ENCODE measurements at places on chromosomes 6 and 20.

DNA sequence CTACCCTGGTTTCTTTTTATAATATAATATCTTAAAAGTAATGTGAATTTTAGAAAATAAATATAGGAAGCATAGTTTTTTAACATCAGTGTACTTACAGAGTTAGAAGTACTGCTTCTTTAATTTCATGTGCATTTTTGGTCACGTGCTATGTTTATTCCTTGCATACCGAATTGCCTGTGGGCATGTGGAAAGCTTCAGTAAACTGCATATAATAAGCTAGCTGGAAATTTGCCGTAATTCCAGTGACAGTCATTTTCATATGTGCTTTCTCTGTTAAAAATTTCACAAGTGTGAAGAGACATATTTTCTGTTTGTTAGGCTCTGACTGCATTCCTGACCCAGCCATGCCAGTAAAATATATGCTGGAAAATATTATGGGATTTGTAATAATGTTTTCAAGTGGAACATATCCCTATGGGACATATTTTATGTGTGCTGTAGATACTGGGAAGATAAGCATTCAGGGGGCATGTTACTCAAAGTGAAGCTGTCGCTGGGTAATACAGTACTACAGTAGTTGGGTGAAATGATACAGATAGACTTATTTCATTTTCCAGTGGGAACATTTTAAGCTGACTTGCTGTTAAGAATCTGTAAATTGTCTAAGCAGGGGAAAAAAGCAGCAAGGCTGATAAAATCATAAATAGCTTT is 616.7 kb downstream of the FRK start:
- DNase-seq, result no peak

GRCh38 chr6:90820436-90820835 is 233.6 kb upstream of the MAP3K7 start:
- no peak for DNase-seq

- no peak for DNase-seq
Observed at GRCh38 chr20:25103526-25103925, 21.6 kb upstream of the VSX1 start.

GRCh38 chr6:21715180-21715579 is 121.6 kb downstream of the SOX4 start:
- no peak for DNase-seq

DNA sequence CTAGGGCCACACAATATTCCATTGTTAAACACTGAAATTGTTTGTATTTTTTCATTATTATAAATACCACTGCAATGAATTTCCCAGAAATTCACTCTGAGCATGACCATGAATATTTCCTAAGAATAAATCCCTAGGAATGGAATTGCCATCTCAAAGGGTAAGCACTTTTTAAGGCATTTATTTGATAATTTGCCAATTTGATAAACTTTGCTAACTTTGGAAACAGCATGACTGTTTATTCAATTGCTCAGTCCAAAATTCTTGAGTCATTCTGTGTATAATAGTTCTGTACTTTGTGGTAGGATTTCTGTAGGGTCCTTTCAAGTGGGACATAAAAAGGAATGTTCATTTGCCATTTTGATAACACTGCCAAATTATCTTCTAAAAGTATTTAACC is 44.2 kb upstream of the TOX2 start:
- DNase-seq, result no peak

- no peak for DNase-seq
Observed at GRCh38 chr6:38378801-38379200, 260.9 kb downstream of the BTBD9 start.

DNA sequence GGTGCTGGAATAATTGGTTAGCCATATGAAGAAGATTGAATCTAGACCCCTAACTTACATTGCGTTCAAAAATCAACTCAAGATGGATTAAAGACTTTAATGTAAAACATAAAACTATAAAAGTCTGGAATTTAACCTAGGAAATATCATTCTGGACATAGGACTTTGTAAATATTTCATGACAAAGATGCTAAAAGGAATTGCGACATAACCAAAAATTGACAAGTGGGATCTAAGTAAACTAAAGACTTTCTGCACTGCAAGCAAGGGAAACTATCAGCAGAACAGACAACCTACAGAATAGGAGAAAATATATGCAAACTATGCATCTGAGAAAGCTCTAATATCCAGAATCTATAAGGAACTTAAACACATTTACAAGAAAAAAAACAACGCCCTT is 45.5 kb upstream of the SLC35F1 start:
- no peak for DNase-seq

GRCh38 chr6:105667056-105667455 is 264.2 kb upstream of the PREP start:
- no peak for DNase-seq

DNA sequence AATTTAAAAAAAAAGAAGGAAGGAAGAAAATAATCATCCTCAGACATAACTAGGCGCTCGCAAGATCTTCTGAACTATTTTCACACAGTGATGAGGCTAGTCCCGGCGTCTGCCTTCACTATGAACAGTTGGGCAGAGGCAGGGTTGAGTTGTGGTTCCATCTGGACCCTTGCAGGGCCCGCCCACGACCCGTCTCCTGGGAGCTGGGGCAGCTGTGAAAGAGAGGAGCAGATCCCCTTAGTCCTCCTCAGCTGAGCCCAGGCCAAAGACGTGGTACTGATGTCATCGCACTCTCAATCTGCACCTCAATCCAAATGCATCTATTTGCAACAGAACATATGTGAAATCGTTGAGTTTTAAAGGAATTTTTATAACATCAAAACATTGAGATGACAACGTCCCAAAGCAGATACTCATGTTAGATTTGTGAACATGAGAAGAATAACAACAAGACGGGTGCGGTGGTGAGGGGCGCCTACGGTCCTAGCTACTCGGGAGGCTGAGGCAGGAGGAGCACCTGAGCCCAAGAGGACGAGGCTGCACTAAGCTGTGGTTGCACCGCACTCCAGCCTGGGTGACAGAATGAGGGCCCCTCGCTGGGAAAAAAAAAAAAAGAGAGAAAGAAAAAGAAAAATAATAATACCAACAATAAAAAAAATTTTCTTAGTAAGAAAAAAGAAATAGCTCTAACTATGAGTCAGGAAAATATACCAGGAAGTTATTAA is 15.3 kb downstream of the TCFL5 start:
- no peak for DNase-seq

DNA sequence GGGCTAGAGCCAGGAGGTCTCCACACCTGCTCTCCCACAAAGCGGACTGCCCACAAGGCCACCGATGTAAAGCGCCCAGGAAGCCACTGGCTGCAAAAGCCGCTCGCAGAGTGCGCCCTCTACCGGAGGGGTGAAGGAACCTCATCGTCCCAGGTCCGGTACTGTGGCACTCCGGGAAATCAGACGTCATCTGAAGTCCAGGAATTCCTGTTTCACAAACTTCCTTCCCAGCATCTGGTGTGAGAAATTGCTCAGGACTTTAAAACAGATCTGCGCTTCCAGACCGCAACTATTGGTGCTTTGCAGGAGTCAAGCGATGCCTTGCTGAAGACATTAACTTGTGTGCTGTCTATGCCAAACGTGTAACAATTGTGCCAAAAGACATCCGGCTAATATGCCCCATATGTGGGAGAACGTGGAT is 115.1 kb upstream of the ARID1B start:
- no peak for DNase-seq

- no peak for DNase-seq
Observed at GRCh38 chr6:4922488-4923037, 81.3 kb downstream of the RPP40 start.

- DNase-seq, result no peak
Observed at GRCh38 chr6:103139377-103139776, 1720.3 kb downstream of the HACE1 start.

DNA sequence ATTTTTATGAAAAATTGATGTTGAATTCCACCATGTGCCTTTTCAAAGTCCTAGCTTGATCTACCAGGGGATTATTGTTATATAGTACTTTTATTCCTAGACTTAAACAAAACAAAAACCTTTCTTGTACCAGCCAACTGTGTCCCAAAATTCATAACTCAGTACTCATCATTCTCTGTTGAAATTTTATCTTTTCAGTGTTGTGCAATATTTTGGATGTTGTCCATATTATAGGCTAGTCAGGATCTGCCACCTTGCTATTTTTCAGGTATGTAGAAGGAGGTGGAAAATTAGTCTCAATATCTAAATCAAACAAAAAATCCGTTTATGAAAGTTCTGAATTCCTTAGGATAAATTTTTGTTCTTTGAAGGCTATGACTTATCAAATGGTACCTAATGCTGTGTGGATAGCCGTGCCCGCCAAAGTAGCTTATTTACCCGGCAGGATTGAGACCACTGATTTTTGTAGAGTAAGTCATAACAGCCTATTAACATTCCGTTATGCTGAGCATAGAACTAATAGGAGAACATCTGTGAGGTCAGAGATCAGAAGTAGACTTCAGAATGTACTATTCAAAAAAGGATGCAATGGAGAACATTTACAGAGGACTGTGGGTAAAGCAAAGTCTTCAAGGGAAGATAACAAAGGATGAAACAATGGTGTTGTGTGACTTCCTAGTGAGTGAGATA is 304.7 kb downstream of the SOX4 start:
- DNase-seq, result no peak

- no peak for DNase-seq
Observed at GRCh38 chr6:158411998-158412397, 99.7 kb downstream of the TULP4 start.

GRCh38 chr6:69868961-69869360 is 2.6 kb downstream of the COL19A1 start:
- no peak for DNase-seq

GRCh38 chr20:38226553-38226952 is 34.0 kb downstream of the KIAA1755 start:
- no peak for DNase-seq

GRCh38 chr6:157434349-157435033 is 53.5 kb downstream of the ZDHHC14 start:
- DNase-seq, result no peak

GRCh38 chr6:3512832-3513231 is 56.0 kb upstream of the SLC22A23 start:
- no peak for DNase-seq

DNA sequence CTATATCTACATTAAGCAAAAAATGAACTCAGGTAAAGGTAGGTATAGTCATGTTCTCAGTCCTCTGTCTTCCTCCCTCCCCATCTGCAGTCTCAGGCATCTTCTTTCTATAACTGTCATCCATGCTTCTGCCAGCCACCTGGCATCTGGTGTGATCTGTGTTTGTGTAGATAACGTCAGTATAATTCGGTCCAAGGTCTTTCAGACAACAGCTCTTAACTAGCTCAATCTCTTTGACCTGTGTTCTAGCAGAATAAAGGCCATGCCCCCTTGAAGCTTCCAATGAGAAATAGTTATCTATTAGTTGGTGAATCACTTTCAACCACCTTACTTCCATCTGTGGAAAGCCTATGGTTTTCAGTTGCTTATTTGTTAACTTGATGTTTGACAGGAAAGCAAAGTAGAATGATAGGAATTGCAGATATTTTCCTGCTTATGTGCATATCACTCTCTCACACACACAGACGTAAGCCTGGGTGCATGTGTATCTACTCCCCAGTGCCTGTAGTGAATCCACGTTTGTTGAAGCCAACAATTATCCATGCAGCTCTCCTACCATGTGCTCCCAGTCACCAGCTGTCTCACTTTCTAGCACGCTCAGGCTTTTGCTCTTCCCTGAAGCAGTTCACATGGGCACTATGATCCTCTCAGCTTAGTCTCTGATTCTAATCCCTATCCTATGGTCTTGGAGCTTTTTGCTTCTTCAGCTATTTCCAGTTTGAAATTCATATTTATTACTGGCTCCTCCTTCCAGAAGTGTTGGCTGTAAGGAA is 433.7 kb upstream of the MANEA start:
- DNase-seq, result no peak
